ENCODE measurements at places on chromosomes 7 and 10.

DNA sequence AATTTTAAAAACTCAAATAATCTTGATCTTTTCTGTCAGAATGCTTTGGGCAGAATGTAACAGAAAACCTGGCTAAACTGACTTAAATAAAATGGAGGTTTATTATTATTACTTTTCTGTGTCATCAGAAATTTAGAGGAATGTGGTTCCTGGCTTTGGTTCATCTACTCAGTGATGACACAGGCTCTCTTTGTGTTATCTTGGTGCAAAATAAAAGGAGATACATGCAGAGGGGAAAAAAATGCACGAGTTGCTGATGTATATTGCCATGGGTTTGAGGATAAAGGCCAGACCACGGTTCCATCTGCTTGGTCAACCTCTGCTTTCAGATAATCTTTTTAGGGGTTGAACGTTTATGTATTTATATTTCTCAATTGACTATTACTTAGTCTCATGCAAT is 181.4 kb downstream of the SUGCT start:
- DNase-seq, result no peak

GRCh38 chr7:77200542-77200941 is 923 bp upstream of the FGL2 start:
- no peak for DNase-seq

DNA sequence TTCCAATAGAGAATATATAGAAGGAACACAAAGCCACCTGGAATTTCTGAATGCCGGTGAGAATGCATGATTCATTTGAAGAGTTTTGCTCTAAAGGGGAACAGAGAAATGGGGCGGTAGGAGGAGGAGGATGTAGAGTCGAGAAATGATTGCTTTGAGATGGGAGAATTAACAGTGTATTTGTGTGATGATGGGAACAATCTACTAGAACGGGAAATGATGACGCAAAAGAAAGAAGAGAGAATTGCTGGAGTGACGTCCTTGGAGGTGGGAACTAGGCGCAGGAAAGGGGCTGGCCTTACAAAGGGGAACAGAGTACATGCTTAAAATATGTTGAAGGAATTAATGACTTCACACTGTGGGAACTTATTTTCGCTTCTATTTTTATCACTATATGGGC is 188.1 kb downstream of the SDHAF3 start:
- DNase-seq, result no peak

- DNase-seq, result no peak
These were observed 158.4 kb downstream of the PARD3 start for GRCh38 chr10:34656661-34657060.

- no peak for DNase-seq
These were observed 95.1 kb upstream of the PPP2R2D start for GRCh38 chr10:131805696-131806095.

- DNase-seq, result no peak
These were observed 33.0 kb downstream of the COG5 start for GRCh38 chr7:107530751-107531150.

Measured in HFF-Myc (cell line).